ENCODE measurements at places on chromosomes 4 and X.

- DNase-seq = no peak
These were observed 82.2 kb upstream of the BMP2K start for GRCh38 chr4:78693777-78694456.

- DNase-seq = no peak
These were observed 78.5 kb upstream of the EFNB1 start for GRCh38 chrX:68750316-68750715.

DNA sequence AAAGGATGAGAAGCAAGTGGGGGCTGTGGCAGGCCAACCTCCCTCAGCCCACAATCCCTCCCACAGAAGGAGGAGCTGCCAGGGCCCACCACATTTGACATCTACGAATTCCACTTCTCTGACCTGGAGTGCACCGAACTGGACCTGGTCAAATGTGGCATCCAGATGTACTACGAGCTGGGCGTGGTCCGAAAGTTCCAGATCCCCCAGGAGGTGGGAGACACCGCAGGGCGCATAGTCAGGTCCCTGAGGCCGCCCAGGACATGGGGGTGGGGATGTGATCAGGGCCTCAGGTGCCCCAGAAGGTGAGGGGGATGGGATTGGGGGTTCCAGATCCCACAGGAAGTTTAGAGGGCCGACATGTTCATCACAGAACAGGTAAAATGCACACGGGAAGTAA, 13.7 kb downstream of the ATP5ME start:
- DNase-seq = no peak

DNA sequence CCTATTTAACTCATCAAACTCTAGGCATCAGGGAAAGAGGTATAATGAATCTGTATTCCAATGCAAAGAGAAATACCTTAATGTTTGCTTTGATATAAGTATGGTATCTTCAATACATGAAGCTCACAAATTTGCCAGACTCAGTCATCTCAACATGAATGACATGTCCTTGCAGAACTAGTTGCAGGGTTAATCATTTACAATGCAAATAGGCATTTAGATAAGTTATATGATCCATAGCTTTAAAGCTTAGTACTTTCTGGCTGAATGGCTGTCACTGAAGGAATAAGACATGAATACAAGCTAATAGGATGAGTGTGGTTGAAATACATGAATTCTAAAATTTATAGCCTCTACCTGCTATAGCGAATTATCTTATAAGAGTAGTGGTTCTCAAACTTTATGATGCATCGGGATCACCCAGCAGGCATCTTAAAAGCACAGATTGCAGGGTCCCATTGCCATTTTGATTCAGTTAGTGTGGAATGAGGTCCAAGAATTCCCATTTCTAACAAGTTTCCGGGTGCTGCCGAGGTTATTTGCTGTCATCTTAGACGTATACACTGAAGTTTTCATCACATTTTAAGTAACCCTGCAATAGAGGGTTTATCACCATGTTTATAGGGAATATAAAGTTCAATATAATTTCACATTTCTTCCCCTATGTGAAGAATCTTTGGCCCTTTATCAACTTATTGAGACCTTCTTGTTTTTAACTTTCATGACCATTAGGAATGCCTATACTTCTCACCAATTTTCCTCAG, 439.2 kb downstream of the ARHGAP24 start:
- no peak for DNase-seq

DNA sequence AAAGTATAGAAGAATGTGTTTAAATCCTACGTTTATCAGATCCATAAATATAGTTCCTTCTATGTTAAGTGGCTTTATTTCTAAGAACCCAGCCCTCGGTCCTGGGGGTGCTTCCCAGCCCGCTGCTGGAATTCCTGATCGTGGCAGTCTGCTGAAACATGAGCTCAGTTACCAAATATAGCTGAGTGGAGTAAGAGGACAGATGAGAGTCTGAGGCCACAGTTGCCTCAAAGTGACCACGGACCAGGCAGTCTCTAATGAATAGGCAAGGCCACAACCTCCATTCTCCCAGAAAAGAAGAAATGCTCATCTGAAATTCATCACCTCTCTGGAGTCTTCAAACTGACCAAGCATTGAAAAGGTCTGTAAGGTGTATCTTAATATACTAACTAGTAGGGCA, at the start of gene PALLD:
TSS of gene PALLD (plus strand) at position 219 of the 400 bp plus-strand sequence.
- no peak for DNase-seq

DNA sequence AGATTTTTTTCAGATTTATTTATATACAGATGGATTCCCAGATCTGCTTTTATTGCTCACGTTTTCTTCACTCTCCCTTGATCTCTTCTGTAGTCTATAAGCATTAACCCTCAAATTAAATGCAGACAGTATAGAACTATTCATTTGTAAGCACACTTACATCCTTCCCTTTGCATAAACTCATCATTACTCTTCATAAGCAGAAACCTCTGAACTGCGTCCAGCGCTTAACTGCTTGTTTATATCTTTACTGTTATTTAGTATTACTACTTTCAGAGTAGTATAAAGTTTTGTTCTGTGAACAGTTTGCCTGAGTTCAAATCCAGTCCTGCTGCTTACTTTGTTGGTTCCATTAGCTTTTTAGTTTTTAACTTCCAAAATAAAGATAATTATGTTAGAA, 132.9 kb downstream of the STIM2 start:
- DNase-seq = no peak

GRCh38 chr4:51909236-51909703, 66.3 kb downstream of the DCUN1D4 start:
- DNase-seq = no peak

- DNase-seq = no peak
These were observed 216.7 kb downstream of the IL13RA2 start for GRCh38 chrX:114800719-114801118.

DNA sequence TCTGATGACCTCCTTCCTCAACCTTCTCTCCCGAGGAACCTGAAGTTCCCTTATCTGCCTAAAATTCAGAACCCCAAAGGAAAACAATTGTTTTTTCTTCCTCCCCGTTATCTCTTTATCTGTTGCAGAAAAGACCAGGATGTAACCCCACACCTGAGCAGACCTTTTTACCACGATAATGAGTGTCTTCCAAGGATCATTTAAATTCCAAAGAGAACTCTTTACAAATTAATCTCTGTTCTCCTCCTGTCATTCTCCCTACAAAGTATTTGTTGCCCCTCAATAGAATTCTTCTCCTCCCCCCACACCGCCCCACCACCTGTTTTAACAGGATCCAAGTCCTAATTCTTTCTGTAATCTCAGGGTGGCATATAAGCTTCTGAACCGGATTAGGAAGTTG, 78.5 kb upstream of the NLGN4X start:
- DNase-seq = no peak

DNA sequence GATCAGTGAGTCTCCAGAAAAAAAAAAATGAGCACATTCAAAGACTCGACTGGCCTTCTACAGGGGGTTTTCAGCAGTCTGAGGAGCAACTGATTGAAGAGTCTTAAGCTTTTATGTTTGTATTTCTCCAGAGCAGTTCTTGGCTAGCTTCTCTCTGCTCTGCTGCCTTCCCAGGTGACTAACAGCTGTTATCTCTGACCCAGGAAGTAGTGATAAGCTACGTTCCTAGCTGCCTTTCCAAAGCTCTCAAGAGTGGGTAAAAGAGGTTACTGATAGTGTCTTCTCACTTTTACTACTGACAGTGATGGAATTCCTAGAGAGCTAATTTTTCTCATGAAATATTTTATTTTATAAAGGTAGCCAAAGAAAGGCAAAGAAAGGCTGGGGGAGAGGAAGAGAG, 66.6 kb downstream of the ENOX2 start:
- DNase-seq = no peak

- DNase-seq = no peak
These were observed 58.3 kb upstream of the HPGD start for GRCh38 chr4:174580597-174580996.

GRCh38 chrX:131677655-131678628, 134.1 kb downstream of the OR13H1 start:
- no peak for DNase-seq

DNA sequence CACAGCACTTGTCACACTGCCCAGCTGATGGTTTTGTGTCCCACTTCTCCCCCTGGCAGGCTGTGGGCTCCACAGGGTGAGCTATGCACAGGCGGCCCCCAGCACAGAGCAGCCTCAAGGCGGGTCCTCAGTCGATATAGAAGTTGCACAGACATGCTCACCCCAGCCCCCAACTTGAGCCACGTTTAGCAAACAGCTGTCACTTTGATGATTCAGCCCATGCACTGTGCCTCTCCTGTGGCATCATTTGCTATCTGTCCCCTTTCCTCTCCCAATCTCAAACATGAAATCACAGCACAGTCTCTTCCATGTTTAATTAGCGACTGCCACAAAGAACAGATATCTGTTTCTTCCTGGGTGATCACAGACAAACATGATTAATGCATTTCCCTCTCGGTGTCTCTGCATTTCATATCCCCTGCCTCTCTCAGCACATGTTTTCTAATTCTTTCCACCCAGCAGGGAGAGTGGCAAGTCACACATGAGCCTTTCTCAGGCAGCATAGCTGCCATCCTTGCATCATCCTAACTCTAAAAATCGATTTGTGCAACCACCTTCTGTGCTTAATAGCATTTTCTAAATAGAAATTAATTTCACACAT, 204.9 kb downstream of the EVC2 start:
- no peak for DNase-seq
